ENCODE measurements at places on chromosomes 4 and X. TPM values are rescaled to one million over a fixed set of nuclear protein-coding genes. Genes with fewer than 3 reads are reported as not detected.

The NEUROG2 gene
- not detected for total RNA-seq

The LUZP4 gene
- total RNA-seq: not detected

The UGT2B17 gene
- not detected for total RNA-seq

The IBSP gene
- not detected for total RNA-seq

The APLN gene
- total RNA-seq: 0.72 TPM

The INPP4B gene
- total RNA-seq: 3.2 TPM

Data from A549 treated with ZK216348 at 1 μM for 4 hours (cell line).